ENCODE measurements at places on chromosomes 1 and 21.

GRCh38 chr1:222384531-222384930, 163.4 kb downstream of the HHIPL2 start:
- DNase-seq = no peak

- DNase-seq = no peak
Observed at GRCh38 chr1:184504040-184504954, 117.5 kb downstream of the C1orf21 start.

DNA sequence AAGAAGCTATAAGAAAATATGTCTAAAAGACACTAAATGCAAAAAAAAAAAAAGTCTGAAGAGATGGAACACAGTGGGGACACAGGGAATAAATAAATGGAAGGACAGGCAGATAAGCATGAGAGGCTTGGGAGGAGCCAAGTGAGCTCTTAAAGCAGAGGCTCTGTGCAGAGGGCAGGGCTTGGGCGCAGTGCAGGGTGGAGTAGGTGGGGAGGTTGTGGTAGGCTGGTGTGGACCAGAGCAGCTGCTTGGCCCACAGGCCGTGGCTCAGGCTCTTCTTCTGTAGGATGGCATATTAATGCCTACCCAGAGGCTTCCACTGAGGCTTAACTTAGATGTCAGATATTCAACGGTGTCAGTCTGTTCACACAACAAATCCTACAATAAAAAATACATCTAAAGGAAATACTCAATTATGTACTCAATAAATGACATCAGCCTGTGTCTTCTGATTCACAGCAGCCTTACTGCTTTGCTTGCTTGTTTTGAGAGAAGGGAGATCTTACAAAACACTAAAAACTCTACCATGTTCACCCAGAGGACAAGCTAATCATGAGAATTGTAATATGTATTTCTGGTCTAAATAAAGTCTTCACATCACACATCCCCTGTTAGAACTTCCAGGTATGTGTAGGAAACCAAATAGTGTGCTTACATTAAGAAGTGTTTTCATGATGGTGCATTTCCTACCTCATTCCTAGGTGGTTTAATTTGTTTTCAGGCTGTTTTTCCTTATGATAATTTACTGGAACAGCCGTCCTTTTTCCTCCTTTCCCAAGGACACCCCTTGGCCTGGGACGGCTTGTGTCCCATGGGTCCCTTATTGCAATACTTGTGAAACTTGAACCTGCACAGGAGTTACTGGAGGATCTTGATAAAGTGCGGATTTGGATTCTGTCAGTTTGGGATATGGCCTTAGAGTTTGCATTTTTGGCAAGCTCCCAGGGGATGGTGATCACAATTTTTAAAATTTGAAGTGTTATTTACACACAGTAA, 24.9 kb downstream of the DIP2A start:
- DNase-seq = no peak

DNA sequence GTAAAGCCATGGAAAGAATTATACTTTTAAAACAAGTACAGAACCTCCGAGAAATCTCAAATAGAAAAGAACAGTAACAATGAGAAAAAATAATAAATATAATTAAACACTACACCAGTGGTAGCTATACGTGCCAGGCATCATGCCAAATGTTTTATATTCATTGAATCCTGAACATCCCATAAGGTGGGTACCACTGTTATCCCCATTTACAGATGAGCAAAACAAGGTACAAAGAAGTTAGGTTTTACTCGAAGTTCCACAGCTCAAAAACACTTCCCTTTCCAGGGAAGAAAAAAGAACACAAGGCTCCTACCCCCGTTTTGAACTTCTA, 33.4 kb downstream of the JAK1 start:
- DNase-seq = no peak

DNA sequence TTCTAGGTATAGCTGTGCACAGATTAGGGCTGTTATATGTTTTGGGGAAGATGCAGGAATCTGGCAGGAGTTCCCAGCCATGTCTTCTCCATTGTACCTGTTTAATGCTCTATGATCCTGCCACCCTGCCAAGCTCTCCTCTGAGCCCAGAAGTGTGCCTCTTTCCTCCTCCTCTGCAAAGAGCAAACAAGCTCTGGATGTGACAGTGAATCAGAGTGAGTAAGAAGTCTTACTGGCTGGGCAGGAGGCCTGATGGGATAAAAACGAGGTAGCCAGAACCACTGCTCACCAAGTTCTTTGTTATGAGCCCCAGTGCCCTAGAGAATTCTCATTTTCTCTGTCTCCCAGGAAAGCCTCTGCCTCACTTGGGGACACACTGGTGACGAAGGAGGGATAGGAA, 69.0 kb downstream of the BRINP2 start:
- no peak for DNase-seq

GRCh38 chr1:154533952-154534844, 24.3 kb downstream of the UBE2Q1 start:
- DNase-seq = peak; percentile 79

DNA sequence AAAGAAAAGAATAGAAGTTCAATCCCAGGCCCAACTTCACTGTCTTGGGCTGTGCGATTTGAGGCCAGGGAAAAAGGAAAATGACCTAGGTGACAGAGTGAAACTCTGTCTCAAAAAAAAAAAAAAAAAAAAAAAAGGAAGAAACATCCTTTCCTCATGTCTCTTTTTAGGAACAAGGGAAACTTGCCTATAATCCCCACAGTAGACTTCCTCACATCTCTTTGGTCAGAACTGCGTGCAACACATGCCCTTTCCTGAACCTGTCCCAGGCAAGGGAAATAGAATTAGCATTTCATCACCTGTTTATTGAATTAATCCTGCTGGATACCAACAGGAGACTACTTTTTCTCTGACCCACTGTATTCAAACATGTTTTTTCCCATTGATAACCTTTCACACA, 2.3 kb downstream of the DCST1 start:
- DNase-seq = no peak

- DNase-seq = no peak
Observed at GRCh38 chr1:244615301-244615700, 37.6 kb upstream of the DESI2 start.

DNA sequence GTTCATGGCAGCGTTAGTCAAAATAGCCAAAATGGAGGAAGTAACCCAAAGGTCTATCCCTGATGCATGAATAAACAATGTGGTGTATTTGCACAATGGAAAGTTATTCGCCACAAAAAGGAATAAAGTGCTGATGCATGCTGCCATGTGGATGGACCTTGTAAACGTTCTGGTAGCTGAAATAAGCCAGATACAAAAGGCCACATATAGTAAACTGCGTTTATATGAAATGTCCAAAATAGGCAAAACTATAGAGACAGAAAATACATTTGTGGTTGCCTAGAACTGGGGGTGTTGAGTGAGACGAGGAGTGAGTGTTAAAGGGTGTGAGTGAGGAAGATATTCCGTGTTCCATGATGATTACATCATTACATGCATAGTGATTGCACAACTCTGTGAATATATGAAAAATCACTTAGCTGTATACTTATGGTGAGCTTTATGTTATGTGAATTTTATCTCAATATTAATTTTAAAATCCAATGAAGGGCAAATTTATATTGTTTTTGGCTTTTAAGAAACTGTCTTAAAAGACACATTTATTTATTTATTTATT, 321.3 kb downstream of the KIF26B start:
- no peak for DNase-seq

DNA sequence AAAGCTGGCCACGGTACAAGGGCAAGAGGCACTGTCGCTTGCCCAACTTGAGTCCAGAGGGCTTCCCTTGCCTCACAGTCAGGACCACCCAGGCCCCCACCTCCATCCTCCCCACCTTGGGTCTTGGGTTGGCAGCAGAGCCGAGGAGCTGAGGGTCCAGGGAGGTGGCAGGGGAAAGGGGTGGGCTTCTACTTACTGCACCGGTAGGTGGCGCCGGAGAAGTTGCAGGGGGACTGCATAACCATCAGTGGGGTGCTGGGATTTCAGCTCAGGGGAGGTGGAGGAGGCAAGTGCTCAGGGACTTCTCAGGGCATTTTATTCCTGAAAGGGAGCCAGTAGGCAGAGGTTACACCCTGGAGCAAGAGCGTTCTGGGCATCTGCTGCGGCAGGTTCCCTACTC, 44.0 kb downstream of the TRIM62 start:
- DNase-seq = peak; percentile 87

DNA sequence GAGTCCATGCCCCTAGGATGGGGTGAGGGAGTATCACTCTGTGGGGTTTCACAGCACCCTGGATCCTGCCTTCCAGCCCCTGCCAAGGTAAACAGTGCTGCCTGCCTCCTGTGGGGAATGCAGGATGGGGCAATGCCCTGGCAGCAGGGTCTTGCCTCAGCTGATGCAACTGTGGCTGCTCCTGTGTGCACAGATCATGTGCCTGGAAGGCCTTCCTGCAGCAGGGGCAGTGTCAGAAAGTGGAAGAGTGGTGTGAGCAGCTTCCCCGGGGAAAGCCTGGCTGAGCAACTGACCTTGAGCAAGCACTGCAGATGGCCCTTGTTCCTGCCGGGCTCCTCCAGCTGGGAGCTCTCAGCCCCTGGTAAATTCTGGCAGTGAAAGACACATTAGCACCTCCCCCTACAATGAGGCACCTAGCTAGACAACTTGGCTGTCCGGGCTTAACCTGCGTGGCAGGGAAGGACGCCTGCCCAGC, 9.9 kb downstream of the TOR3A start:
- DNase-seq = no peak

- DNase-seq = no peak
Observed at GRCh38 chr1:156638189-156638985, 3.5 kb upstream of the BCAN start.

- DNase-seq = no peak
Observed at GRCh38 chr1:113859478-113860175, 11.9 kb downstream of the PTPN22 start.

DNA sequence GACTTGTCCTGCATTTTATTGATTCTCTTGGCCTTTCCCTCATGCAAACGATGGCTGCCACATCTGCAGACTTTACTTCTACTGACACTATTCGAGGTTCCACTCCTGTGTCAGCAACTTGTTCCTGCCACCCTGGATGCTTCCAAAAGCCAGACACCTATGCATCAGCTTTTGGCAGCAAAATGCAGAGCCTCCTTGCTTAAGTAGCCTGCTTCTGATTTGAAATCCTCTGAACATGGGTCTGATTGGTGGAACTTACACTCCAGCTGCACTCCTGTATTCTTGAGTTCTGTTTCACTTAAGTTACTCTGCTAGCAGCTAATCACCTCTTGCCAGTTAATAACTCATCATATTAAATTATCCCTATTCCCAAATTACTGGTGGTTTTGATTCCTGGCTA, 152.1 kb upstream of the FMN2 start:
- no peak for DNase-seq

DNA sequence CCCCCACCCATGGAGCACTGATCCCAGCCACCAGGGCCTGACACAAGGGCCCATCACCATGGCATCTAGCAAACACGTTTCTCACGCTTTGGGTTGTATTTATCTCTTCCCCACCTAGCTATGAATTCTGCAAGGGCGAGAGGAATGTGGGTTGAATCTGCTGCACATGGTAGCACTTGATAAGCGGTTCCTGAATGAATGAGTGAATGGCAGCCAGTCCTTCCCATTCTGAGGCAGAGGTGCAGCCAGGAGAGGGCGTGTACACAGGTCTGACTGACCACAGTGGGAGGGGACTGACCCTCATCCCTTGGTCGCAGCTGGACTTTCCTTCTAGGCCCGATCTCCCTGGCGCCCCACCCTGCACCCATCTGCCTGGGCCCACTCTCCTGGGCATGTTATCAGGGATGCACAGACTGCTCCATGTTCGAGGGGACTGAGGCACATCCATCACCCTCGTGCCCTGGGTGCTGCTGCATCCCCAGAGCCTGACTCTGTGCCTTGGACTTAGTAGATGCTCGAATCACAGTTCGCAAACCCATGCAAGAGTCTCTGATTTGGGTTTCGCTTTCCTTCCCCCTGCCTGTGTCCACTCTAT, 1.0 kb downstream of the RD3 start:
- DNase-seq = no peak

DNA sequence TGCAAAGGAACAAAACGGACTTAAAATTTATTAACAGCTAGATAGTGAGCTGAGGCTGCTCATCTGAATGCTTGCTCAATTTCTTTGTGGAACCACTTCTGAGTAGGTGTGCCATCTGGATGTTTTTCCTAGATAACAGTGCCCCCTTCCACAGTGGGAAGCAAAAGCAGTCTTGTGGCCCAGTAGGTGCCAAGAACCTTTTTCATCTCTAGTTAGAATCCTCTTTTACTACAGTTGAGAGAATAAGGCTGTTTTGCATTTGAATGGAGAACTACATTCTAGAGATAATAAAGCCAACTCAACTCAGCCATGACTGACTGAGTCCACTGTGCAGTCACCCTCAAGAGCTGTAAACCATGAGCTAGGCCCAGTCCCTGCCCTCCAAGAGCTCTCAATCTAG, 13.3 kb downstream of the F3 start:
- DNase-seq = no peak

GRCh38 chr1:119133987-119134386, 6.5 kb downstream of the WARS2 start:
- no peak for DNase-seq

DNA sequence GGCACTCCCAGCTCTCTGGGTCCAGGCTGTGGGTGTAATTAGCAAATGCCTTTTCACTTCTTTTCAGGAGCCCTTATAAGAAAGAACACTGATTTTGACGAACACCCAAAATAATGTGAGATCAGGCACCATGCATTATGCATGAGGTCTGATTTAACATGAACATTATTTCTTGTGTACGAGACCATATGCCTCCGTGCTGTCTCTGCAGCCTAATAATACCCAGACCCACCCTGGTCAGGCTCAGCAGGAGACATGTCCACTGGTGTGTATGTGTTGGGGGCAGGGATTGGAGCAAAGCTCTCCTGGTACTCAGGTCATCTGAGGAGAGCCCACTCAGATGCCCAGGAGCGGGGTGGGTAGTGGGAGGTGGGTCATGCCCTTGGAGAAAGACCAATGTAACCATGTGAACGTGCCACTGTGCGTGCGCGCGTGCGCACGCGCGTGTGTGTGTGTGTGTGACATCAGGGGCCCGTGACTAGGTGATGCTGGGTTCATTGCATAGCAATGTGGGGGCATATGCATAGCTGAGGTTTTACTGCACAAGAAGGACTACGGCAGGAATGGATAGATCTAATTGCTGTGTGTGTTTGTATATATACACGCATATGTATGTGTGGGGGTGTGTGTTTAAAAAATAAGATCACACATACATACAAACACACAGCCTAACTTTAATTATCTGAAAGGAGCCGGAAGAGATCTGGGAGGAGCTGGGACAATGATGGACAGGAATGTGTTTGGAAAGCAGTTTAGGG, 7.1 kb downstream of the POU3F1 start:
- DNase-seq = no peak

GRCh38 chr1:248828845-248829244, 3.1 kb upstream of the SH3BP5L start:
- no peak for DNase-seq

DNA sequence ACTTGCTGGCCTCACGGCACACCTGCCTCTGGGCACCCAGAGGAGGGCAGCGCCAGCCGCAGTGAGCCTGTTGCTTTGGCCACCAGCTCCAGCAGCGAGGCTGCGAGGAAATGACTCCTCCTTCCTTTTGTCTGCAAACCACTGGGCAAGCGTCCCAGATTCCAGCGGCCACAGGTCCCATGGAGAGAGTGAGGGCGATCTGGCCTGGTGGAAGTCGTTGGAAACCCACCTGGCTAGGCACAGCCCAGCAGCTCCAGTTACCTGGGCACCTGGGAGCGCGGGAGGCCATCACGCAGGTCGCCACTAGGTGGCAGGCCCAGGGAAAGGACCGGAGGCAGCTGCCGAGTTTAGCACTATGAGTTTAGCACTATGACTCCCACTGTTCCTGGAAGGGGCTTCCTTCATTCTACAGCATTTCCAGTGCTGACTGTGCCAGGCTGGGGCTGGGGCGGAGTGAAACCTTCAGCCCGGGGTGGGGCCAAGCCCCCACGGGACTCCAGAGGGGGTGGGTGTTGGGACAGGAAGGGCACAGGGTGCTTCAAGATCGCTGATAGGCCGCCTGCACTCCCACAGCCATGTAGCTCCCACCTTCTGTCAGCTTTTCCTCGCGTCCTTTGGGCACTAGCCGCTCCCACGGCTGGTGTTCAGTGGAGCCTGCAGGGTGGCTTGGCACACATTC, 1.1 kb upstream of the ESPN start:
- peak; percentile 92 for DNase-seq
